ENCODE measurements at places on chromosomes 11 and 22.

DNA sequence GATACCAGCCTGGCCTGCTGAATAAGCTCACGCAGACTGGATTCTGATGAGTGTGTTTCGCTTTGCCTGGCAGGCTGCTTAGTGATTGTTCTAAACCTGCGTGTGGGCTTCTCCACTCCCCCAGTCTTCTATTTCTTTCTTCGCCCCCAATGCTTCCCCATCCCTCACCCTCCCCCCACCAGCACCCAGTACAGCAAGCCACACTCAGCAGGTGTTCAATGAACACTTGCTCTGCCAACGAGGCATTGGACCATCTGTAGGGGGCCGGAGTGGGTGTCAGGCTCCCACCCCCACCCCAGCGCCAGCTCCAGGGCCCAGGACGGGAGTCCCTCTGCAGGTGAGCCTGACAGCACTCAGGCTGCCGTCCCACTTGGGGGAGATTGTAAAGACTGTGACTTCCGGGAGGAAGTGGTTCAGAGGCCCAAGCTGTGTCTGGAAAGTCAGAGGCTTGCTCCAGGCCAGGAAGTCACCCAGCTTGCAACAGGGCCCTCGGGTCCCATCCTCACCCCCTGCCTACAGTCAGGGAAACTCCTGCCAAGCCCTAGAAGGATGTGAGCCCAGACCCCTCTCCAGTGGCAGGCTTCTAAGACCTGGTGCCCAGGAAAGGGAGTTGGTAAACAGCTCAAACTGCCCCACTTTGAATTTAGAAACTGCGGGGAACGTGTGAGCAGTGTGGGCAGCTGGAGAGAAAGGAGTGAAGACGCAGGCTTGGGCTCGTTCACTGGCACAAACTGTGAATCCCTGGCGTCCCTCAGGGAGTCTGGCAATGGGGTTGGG lies 66.3 kb upstream of the PRDM11 start:
- DNase-seq: peak; percentile 57

GRCh38 chr11:69560141-69560790 lies 78.8 kb downstream of the LINC01488 start:
- no peak for DNase-seq

DNA sequence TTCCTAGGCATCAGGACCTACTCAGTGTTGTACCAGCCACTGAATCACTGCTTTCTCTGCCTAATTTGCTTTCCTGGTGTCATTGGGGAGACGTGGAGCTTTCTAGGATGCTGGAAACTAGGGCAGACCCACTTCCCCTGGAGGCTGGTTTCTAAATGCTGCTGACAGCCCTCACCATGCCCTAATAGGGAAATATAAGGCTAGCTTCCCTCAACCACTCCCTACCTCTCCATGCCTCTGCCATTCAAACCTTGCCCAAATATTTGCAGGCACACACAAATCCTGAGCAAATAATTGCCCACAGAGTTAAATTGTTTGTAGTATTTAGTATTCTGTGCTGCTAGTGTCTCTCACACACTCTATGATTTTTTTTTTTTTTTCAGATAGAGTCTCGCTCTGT lies 310.2 kb downstream of the DDX10 start:
- no peak for DNase-seq

DNA sequence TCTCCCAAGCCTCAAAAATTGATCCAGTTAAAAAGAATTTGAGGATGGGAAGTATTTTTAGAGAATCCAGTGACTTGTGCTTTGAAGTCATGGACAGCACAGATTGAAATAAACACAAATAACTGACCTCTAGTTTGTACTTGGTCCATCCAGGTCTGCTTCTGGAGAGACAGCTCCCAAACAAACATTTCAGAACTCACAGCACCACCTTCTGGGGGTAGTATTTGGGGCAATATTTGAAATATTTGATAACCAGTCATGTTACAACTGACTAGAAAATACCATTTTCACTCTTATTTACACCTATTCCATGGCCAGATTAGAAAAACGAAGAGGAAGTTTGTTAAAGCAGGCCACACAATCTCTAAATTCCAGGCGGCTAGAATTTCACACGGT lies 56.2 kb downstream of the CTSC start:
- DNase-seq: no peak

GRCh38 chr11:82823647-82824619 lies 76.3 kb downstream of the PRCP start:
- DNase-seq: no peak

GRCh38 chr11:112050721-112051120 lies 23.1 kb downstream of the PIH1D2 start:
- no peak for DNase-seq

DNA sequence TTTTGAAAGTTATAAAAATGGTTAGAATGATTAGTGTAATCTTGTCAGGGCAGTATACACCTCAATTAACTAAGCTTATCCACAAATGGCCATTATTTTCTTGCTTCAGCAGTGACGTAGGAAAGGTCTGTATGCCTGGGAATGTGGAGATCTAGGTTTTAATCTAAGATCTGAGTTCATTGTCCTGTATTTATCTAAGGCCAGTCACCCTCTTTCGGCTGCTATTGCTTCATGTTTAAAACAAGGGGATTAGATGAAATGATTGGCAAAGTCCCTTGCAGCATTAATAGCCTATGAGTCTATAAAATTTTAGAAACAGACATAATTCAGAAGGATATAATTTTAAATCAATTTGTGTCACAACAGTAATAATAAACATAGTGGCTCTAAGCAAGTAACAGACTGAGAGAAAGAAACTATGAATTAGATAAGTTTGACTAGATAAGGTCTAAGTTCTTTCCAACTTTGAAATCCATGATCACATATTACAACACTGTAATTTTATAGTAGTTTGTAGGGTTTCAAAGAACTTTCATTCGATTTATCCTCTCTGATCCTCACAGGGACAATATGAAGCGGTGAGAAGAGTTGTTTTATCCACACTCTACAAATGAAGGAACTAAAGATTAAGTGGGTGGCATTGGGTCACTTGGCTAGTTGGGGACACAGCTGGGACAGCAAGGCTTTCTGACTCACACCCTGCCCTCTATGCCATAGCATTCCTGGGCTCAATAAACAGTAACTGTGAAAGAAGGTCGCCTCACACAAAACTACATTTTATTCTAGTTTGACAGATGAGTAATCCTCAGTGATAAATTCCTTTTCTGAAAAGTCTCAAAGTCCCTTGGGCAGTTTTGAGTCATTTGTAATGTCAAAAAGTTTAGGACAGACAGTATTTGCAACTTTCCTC lies 60.6 kb upstream of the RDX start:
- no peak for DNase-seq

GRCh38 chr22:36865346-36865745 lies 4.5 kb downstream of the NCF4 start:
- DNase-seq: no peak

- no peak for DNase-seq
These were observed at the start of gene SCGB2A2 for GRCh38 chr11:62269654-62270278. TSS of gene SCGB2A2 (plus strand) at chr11:62270158. CDS start at chr11:62270217, 59 bp downstream.

DNA sequence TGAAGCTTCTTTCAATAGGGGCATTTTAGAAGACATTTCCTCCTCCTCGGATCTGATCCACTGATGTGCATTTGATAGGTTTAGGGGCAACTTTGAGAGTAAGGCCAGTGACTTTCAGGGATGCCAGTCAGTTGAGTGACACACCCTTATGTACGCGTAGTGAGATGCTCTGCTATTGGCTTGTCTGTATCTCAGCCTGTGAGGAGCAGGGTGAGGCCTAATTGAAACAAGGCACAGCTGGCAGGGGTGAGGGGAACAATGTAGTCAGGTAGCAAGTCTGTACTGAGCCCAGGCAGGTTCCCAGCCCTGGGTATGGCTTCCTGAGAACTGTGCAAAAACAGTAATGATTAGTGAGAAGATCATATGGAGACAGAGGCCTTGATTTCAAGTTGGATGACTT lies 61.5 kb downstream of the STIM1 start:
- DNase-seq: no peak

- DNase-seq: no peak
These were observed 10.7 kb upstream of the ETS1 start for GRCh38 chr11:128598096-128598495.

GRCh38 chr11:85182441-85183387 lies 444.4 kb downstream of the DLG2 start:
- DNase-seq: peak; percentile 14

GRCh38 chr11:80054582-80055165 lies 613.8 kb upstream of the TENM4 start:
- no peak for DNase-seq

GRCh38 chr11:125388611-125389010 lies 107.5 kb downstream of the FEZ1 start:
- no peak for DNase-seq

DNA sequence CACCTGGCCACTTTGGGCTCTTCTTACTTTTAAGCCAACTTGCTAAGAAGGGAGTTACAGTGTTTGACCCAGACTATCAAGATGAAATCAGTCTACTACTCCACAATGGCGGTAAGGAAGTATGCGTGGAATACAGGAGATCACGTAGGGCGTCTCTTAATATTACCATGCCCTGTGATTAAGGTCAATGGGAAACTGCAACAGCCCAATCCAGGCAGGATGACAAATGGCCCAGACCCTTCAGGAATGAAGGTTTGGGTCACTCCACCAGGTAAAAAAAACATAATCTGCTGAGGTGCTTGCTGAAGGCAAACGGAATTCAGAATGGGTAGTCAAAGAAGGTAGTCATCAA lies 1.0 kb upstream of the YPEL4 start:
- no peak for DNase-seq

DNA sequence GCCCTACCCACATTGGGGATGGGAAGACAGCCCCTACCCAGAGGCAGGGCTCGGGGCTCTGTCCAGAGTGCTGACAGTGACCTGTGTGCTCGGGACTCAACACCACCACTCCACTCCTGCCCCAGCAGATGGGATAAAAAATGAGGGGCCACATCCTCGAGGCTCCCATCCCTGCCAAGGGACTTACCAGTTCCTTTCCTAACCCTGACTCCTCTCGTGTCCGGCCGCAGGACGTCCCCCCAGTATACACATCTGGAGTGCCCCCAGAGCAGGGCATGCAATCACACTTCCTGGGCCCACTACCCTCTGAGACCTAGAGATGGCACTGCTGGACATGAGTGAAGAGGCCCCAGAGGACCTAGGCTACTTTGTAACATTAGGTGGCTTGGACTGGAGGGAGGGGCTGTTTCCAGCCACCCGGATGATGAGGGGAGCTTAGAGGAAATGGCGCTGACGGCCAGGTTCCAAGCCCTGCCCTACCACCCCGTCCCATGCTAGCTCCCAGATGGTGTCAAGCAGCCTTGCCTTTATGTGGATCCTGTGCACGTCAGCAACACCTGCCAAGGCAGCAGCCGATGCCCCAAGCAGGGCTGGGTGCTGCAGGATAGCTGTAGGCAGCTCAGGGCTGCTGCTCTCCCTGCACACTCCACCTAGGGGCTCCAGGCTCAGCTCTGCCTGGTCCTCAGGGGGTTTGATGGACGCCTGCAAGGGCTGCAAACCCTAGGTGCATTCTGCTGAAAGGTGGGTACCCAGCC lies 86.6 kb downstream of the DGCR2 start:
- DNase-seq: no peak

DNA sequence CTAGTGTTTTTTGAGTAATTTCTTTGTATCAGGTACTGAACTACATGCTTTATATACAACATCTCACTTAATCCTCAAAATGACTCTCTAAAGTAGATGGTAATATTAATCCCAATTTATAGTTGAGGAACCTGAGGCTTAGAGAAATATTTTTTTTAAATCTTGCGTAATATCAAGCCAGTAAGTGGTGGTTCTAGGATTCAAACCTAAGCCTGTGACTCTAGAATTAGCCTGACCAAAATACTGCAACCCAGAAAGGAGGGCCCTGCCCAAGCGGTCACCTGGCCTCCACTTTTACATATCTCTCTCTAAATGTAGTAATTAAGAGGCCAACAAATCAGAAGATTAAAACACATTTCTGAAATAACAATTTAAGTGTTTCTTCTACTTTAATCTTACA lies 28.6 kb downstream of the SLC36A4 start:
- DNase-seq: no peak

DNA sequence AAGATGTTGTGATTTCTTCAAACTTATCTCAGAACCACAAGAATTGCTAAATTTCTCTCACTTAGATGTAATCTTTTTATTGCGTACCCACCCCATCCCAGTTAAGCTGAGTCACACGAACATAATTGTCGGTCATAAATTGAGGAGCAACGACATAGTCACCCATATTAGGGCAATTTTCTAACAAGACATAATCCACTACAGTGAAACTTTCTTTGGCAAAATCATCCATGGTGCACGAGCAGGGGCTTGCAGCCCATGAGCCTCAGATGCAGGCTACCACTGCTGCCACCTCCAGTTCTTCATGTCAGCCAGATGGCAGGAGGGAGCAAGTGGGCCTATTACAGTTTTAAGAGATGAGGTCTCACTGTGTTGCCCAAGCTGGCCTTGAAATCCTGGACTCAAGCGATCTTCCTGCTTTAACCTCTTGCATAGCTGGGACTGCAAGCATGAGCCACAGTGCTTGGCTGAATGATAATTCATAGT lies 70.3 kb upstream of the GRK2 start:
- no peak for DNase-seq

- no peak for DNase-seq
These were observed 5.3 kb downstream of the KCNE3 start for GRCh38 chr11:74462009-74462408.

GRCh38 chr11:123740787-123741158 lies 687 bp downstream of the ZNF202 start:
- no peak for DNase-seq

DNA sequence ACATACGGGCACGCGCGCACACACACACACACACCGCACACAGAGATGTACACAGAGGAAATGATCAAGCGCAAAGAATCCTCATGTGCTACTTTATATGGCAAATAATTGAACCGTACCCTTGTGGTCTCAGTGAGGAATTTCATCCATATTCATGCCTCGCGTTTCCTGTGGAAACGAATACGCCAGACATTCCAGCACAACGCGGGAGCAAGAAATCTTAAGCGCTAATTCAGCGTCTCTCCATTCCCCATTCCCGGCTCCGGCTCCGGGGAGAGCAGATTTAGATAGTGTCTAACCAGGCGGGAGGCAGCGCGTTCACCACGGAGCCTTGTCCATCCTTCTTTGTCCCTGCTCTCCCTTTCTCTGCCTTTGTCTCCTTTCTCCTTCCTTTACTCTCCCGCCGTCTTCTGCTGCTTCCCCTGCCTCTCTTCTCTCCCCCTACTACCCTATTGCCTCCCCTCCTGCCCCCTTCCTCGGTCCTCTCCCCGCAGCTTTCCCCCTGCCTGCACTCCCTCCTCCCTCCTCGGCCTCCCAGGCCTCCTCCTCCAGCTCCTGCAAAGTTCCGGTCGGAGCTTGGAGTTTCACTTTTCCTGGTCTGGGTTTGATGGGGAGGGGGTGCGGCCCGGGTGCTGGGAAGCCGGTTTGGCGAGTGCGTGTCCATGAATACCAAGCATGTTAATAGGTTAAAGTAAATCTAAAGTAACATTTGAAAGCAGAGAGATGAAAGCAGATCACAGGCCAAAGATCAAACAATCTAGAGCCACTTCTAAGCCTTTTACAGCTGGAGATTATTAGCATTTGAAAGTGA lies 579.3 kb downstream of the BUD13 start:
- DNase-seq: no peak

GRCh38 chr22:41181349-41182241 lies 23.5 kb upstream of the L3MBTL2 start:
- no peak for DNase-seq

- DNase-seq: no peak
These were observed 2168.8 kb upstream of the RAG2 start for GRCh38 chr11:38766796-38767195.

GRCh38 chr22:19111140-19111539 lies 11.1 kb downstream of the DGCR2 start:
- no peak for DNase-seq

All from GM12891 (cell line).